ENCODE measurements at places on chromosomes 7 and 10. TPM values are rescaled to one million over a fixed set of nuclear protein-coding genes. Genes with fewer than 3 reads are reported as not detected.

The EXOSC1 gene
- total RNA-seq: 47.4 TPM

The FAM185A gene
- 6.4 TPM for total RNA-seq

The NUP205 gene
- total RNA-seq: 58.5 TPM

The LIPJ gene
- total RNA-seq: 0.16 TPM

The NSUN6 gene
- total RNA-seq: 32.4 TPM
